ENCODE measurements at places on chromosomes 12 and 14.
A peak's percentile ranks its signal among the peaks of the same experiment; 100 is the strongest.

DNA sequence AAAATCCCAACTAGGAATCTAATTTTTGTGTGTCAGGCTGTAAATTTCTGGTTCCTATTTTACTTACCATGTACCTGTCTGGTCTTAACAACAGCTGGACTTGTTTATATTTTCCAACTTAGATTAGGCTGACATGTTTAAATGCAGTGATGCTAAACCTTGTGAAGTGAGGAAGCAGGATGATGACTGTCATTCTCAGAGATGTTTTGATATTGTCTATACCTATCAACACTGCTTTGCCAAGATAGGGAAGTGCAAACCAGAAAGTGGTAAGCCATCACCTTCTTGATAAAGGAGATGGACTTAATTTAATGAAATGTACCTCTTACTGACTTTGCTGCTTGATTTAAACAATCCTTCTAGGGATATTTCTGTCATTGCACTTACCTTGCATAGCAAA is 2.1 kb downstream of the BICD1 start:
- no peak for DNase-seq

- DNase-seq, result no peak
Measured at GRCh38 chr12:123041042-123041531, 60.6 kb downstream of the ARL6IP4 start.

DNA sequence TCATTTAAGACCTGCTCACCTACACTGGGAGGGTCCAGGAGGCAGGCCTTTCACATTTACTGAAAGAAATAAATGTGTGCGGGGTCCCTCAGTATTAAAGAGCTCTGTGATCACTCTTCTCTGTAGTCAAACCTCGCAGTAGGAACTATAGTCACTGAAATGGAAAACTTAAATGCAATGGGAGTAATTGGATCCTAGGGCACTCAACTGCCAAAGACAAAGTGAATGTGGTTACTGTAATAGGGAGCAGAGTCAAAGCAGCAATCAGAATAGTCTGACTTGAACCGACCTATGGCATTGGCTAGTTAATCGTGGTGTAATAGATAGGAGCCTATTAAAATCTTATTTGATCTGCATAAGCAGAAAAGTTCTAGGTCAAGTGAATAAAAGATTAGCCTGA is 26.6 kb upstream of the DYRK2 start:
- DNase-seq, result no peak

DNA sequence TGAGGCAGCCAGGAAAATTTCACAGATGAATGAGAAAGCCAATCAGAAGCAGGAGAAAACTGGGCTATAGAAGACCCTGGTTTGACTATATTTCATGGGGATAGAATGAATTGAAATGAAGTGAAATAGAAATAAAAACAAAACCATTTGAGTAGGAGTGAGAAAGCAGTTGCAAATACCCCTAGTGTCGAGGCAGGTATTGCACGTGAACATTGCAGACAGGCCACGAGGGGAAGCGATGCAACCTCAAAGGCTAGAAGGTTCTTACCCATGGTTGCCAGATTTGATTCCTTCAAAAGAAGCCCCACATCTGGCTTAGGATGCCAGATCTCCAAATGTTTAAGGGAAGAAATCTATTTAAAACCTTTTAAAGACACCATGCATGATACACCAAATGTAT is 648.9 kb downstream of the VRK1 start:
- no peak for DNase-seq

DNA sequence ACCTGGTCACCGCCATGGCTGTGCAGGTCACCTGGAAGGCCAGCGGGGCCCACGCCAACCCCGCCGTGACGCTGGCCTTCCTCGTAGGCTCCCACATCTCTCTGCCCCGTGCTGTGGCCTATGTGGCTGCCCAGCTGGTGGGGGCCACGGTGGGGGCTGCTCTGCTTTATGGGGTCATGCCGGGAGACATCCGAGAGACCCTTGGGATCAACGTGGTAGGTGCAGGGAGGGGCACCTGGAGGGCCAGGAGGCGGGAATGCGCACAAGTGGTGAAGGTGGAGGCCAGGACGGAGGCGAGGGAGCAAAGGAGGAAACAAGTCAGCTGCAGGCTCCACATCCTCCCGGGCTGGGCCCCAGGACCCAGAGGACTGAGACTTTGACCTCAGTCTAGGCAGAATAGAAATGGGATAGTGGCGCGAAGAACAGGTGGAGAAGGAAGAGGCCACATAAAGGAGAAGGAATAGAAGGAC is 649 bp downstream of the AQP6 start:
- no peak for DNase-seq

- no peak for DNase-seq
Measured at GRCh38 chr12:52230364-52231281, 2.4 kb upstream of the KRT7 start.

GRCh38 chr14:68165274-68165843 is 345.8 kb downstream of the RAD51B start:
- no peak for DNase-seq

DNA sequence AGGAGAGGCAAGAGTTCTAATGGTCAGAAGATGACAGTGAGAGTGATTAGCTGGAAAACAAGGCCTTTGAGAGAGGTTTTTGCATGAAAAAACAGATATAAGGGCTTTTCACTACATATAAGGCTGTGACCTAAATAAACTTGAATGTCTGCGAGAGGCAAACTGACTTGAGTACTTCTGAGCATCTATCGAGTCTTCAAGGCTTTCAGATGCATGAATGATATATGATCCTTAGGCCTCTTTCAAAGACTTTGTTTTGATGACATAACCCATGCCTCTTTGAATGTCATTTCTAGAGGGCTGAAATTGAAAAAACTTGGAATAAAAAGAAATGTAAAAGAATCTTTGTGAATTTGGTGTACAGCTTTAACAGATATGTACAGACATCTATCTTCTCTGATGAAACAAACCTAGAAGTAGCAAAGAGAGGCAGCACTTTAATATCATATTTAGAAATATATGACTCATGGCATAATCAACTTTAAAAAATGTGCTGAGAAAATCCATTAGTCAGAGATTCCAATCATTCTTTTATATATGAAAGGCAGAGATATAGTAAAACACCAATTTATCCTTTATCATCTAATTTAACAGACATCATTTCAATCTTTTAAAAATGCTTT is 72.6 kb downstream of the PPM1H start:
- DNase-seq, result no peak

GRCh38 chr12:65694130-65694529 is 130.2 kb upstream of the HMGA2 start:
- no peak for DNase-seq

- DNase-seq, result no peak
Measured at GRCh38 chr12:21806255-21806654, 31.7 kb upstream of the KCNJ8 start.

- DNase-seq, result no peak
Measured at GRCh38 chr14:102537981-102538601, 28.5 kb upstream of the ANKRD9 start.

DNA sequence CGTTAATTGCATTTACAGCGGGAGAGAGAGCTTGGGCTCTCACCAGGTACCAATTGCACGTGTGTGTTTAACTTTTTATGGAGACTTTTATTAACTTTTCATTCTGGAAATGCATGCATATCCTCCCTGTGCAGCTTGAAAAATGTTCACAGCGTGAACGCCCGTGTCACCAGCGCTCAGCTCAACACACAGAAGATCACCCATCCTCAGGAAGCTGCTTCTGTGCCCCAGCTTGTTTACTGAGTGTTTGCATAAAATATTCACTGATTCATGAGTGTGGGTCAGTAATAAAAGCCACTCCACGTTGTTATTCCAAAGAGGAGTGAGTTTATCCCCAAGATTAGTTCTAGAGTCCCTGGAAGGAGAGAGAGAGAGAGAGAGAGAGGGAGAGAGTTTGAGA is 75.5 kb upstream of the FZD10 start:
- no peak for DNase-seq

- DNase-seq, result peak; percentile 52
Measured at GRCh38 chr14:35374263-35374712, 30.3 kb downstream of the NFKBIA start.

- no peak for DNase-seq
Measured at GRCh38 chr12:93883436-93884154, 206.4 kb downstream of the CRADD start.

DNA sequence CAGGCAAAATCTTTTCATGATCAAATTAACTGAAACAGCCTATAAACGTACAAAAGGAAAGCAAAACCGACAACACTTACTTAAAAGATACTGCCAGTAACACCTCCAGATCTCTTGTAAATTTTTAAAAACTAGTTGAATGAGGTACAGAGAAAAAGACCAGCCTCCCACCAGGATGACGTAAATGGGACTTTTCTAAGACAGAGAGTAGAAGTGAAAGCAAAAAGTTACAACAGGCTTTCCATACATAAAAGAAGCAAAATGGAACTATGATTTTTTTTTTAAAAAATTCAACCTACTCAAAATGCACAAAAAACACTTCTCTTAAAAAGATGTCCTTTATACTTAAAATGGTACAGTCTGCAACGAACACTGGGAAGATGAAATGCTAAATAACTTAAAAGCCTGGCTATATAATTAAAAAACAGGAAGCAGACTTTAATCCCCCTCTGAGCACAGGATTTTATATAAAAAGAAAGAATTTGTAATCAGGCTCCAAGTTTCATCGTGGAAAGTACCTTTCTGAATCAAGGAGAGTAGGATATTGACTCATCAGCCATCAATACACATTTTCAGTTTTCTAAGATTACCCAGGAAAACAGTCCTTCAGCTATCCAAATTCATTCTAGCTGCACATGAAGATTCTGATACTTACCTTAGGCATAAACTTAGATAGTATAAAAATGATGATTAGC is 14.2 kb upstream of the MYO1A start:
- DNase-seq, result no peak

DNA sequence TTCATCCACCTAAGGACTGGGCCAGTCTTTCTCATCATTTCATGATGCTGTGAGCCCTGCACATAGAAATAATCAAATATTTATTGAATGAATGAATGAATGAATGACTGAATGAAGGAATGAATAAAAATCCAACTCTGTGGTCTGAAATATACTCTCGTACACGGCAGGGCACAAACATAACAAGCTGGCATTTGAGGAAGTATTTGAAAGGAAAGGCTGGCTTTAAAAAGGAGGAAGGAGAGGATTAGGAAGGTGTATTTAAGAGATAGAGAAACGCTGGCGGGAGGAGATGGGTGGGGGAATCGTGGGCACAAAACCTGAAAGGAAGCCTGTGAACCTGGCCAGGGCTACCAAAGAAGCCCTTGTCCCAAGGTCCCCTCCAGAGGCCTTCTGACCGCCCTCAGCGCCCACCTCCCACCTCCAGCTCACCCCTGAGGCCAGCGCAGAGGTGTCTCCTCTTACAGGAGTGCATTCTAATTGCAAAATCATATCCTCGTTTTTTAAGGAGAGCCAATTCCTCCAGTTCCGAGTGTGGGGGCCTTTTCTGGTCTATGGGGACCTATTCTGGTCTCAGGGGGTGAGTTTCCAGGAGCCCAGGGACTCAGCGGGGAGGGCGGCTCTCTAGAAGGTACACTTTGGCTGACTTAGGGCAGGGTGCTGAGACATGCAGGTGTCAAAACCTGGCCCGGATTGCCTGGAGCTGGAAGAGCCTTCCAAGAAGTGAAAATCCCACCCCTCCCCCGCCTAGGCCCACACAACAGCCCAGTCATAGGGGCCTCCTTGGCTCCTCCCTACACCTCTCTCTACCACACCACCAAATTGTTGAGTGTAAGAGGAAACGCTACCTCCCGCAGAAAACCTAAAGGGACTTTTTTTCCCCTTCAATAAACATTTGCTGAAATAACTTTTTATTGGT is 8.7 kb upstream of the JDP2 start:
- no peak for DNase-seq

DNA sequence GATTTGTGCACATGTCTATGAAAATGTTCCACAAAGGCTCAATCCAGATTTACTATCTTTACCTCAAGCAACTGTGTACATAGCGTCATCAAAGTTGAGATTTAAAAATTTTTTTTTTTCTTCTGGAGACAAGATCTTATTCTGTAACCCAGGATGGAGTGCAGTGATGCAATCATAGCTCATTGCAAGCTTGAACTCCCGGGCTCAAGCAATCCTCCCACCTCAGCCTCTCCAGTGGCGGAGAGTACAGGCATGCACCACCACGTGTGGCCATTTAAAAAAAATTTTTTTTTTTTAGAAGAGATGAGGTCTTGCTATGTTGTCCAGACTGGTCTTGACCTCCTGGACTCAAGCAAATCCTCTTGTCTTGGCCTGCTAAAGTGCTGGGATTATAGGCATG is 2.3 kb downstream of the COCH start:
- no peak for DNase-seq

- no peak for DNase-seq
Measured at GRCh38 chr12:104291867-104292524, 11.5 kb upstream of the EID3 start.

DNA sequence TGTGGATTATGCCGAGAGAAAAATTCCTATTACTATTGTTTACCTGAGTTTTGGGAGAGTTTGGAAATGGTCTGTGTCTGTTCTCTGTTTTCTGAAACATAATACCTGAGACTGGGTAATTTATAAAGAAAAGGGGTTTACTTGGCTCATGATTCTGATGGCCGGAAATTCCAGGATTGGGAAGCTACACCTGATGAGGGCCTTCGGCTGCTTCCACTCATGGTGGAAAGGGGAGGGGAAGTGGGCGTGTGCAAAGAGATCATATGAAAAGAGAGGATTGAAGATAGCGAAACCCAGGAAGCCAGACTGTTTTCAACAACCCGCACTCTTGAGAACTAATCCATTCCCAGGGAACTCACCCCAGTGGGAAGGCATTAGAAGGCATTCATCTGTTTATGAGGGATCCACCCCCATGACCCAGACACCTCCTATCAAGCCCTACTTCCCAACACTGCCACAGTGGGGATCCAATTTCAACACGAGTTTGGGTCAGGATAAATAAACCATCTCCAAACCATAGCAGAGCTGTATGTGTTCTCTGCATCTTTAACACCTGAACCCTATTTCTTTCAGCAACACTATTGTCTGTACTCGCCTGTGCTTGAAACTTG is 51.1 kb downstream of the APAF1 start:
- no peak for DNase-seq

DNA sequence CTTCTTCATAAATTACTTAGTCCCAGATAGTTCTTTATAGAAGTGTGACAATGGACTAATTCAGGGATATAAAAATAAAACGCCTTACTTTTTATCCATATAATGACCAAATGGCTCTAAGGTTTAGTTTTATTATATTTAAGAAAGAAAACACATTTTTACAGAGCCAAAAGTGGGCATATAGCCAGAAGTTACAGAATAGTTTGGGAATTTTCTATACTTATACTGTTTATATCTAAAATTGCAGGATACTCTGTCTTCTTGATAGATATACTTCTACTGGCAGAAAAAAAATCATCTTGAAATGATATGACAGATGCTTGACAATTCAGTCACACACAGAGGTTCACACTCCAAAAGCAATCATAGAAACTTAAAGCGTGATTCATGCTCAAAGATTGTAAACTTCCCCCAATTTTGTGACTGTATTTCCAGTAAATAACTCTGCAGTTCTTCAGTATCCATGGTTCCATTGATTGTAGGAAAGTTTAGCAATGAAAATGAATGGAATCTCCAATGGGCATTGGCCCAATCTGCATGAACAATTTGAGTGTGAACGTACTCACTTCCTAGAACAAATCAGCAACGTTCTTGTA is 307.8 kb downstream of the NOVA1 start:
- no peak for DNase-seq

- no peak for DNase-seq
Measured at GRCh38 chr12:57358646-57359045, 72.2 kb downstream of the R3HDM2 start.

Data from mucosa of gallbladder (tissue), 1 donor.